ENCODE measurements at places on chromosomes 2 and 18.

- no peak for DNase-seq
These were observed 70.3 kb downstream of the CERKL start for GRCh38 chr2:181586569-181587081.

DNA sequence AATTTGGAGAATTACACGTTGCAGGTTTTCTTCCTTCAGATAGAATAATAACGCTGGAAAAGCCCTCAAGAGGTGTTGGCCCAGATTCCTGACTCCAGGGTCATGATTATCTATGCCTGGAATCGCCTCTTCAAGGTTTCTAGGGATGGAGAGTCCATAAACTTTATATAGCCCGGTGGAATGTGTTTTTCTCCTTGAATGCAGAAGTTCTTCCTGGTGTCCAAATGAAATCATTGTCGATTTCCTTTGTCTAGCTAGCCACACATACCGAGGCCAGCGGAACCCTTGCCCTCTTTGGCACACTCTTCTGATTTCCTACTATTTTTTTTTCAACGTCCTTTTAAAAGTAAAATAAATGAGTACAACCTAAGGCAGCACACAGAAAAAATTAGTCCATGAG, 117.8 kb downstream of the PID1 start:
- DNase-seq: no peak

DNA sequence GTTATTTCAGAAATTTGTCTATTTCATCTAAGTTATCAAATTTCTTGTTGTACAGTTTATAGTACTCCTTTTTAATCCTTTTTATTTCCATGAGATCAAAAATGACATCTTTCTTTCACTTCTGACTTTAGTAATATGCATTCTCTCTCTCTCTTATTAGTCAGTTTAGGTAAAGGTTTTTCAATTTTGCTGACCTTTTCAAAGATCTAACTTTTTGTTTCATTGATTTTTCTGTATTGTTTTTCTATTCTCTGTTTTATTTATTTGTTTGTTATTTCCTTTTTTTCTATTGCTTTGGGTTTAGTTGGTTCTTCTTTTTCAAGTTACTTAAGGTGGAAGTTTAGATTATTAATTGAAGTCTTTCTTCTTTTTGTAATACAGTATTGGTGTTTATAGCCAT, 294.2 kb downstream of the CCDC85A start:
- no peak for DNase-seq

GRCh38 chr2:37454851-37455762, 110.7 kb downstream of the QPCT start:
- no peak for DNase-seq

Data from adipocyte (in vitro differentiated cells).